ENCODE measurements at places on chromosomes 7 and 10.

GRCh38 chr7:55515569-55516279, 56.6 kb downstream of the VOPP1 start:
- DNase-seq = peak; percentile 80

DNA sequence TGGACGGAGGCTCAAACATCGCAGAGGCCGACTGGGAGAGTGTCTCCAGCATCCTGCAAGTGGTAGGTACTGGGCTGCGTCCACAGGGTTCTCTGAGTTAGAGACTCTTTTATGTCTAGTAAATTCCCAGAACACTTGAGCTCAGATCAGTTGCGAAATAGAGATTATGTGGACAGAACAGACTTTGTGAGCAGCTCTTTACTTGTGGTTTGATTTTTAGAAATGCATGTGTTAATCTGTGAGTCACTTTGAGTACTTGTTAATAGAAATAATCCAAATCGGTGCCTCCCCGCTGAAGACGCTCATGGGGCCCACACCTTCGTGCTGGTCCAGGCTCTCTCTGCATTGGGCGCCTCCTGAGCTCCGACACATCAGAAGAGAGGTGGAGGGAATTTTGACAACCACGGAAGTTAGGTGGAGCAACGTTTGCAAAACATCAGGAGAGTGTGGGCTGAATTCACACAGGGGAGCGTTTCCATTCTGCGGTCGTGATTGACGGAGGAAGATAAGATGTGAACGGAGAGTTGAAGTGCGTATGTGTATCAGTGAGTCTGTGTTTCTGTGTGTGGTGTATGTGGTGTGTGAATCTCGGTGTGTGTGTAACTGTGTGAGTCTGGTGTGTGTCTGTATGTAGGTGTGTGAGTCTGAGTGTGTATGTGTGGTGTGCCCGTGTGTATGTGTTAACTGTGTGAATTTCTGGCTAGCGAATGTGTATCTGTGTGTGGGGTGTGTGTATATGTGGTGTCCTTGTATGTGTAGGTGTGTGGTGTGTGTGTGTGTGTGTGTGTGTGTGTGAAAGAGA, 32.1 kb downstream of the PFKP start:
- DNase-seq = no peak

DNA sequence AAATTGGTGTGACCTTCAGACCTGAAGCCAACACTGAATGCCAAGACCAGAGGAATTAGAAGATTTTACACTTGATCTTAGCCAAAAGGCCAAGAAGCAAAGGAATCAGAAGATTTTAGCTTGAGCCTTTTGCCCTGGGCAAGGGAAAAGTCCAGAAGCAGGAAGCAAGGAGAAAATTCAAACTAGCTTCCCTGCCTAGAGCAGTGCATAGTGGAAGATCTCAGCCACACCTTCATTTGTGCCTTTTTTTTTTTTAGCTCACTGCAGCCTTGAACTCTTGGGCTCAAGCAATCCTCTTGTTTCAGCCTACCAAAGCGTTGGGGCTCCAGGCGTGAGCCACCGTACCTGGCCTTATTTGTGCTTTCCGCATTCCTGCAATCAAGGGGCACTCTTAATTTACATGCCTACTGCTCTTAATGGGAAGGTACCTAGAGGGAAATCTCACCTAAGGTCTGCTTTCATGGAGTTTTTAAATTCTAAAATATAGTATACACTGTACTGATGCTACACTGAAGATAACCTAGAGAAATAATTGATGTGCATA, 8.3 kb upstream of the PIP4K2A start:
- no peak for DNase-seq

- no peak for DNase-seq
Measured at GRCh38 chr7:11243739-11244138, 270.1 kb downstream of the PHF14 start.

DNA sequence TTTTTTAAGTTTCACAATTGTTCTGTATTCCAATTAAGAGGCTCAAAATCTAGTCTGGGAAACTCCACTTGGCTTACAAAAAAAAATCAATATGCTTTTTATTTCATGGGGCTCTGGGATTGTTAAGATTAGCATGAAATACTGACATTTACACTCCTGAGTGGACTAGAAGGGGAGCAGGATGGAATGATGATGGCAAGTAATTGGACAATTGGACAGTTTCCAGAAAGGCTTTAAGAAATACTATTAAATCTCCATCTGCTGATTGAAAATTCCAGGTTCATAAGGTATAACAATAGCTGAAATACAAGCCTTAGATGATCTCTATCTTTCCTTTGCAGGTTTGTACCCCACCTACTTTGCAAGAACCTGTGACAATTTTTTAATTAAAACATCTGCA, 184.4 kb downstream of the LRRTM3 start:
- DNase-seq = no peak

GRCh38 chr7:100053215-100053614, 3.6 kb downstream of the ZSCAN21 start:
- DNase-seq = peak; percentile 60

DNA sequence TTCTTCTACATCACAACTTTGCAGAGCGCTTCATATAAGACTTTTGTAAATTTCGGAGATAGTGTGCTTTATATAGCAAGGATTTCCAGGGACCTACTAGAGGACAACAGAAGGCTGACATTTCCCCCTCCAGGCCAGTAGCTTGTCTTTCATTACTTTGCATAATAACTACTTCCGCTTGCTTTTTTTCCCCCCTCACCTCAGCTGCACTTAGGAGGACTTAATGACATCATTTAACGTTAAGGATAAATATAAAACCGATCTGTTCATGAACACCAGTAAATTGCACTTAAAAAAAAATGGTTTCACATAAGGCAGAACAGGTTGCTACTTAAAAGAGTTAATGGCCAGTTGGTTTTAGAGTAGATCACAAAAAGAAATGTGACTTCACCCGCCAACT, 172.3 kb downstream of the AUTS2 start:
- no peak for DNase-seq

DNA sequence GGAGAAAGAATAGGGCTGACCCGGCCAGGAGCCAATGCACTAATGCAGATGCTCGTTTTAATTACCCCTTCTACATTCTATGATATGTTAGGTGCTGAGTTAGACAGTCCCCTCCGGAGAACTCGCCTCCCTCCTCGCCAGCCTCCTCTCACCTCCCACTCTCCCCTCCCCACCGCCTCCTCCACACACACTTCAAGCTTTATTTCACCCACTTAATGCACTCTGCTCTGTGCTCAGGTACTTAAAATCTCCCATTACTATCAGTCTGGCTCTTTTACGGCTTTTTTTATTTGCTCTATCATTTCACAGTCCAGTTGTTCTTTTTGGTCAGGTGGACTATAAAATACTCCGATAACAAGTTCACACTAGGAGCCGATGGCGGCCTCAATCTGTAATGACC, 231.6 kb downstream of the TEX36 start:
- no peak for DNase-seq

DNA sequence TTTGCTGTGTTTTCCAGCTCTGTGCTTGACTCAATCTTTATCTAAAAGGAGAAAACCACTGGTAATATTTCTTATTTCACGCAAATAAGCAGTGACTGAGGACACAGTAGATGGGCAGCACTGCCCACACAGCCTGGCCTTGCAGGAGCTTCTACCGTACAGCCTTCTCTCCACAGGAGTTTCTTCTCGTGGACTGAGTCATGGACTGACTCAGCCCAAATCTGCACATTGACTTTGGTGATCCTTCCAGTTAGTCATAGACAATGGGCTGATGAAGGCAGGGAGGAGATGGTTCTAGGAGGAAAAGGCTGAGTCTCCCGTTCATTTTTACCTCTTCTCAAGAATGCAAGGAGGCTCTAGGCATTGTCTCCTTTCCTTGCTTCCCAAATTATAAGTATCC, 200.7 kb downstream of the RAPGEF5 start:
- no peak for DNase-seq

DNA sequence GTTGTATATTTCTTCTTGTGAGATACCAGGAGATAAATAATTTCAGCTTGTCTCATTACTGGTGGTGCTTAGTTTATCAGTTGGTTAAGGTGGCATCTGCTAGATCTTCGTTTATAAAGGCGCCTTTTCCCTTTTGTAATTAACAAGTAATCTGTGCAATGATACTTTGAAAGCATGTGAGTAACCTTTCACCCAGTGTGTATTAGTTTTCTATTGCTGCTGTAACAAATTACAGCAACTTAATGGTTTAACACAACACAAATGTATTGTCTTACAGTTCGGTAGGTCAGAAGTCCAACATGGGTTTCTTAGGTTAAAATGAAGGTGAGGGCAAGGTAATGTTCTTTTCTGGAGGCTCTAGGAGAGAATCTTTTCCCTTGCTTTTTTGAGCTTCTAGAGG, 30.5 kb downstream of the KAT6B start:
- no peak for DNase-seq

DNA sequence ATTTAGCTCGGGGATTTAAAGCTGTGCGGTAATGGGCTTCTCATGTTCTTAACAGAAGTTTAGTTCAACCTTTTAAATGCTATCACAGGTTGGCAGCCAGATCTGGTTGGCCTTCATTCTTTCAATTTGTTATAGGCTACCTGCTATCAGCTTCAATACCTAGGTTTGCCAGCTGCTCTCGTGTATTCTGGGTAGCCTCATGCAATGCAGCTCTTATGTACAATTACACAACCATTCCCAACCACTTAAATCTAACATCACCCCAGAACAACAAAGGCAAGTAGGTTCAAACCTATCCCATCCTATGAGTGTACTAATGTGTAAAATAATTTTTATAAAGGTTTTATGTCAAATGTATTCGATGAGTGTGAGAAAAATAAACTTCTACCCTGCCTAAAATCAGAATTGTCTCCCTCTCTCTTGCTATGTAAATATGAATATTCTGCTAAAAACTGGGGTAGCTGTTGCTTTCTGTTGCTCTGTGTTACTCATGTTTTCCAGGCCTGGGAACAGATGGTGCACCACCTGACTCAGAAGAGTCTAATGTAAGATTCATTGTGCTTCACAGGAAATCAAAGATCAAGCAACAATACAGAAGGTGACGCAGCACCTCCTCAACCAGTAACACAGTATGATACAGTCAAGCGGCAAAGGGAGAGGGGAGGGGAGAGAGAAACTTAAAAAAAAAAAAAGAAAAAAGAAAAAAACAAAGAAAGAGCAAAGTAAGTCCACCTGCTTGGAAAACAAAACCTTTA, 188.6 kb downstream of the ETV1 start:
- DNase-seq = no peak

- no peak for DNase-seq
Measured at GRCh38 chr7:70975754-70976153, 156.2 kb upstream of the GALNT17 start.

DNA sequence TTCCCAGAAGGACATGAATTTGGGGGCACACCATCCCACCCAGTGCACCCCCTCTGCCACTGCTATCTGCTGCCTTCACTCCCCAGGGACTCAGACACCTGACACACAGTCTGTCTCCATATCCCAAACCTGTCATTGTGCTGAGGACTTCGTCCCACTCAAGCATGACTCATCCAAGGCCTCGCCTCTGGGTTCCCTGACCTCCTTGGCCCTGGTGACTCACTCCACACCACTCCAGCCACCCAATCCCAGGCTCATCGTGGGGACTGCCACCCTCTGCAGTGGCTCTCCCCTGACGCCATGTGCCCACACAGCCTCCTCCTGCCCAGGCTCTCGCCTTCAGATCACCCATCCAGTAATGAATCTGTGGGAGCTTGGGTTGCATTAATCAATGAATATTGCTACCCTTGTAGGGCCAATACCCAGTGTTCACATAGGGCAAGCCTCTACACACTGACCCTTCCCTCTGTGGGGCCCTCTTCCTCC, 6.6 kb upstream of the INSIG1 start:
- no peak for DNase-seq

DNA sequence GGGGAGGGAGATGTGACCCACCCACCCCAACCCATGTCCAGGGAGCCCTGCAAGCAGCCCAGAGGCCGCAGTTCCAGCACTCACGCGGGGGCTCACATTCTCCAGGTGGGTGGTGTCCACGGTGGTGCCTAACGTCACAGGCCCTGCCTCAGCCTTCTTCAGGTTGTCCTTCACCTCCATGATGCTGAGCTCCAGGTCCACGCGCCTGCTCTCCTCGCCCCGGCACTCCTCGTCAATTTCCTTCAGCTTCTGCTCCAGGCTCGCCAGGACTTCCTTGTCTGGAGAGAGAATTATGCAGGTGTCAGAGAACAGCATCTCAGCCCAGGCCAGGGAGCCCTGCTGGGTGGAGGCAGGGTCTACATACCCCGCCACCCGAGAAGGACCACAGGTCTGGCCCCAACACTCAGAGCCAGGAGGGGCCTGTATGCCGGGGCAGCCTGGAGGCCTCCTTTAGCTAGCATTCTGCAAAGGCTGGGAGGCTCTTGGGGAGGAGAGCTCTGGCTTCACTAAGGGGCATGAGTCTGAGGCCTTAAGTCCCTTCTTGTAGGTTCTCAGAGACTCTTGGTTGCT, 58.2 kb downstream of the VWA2 start:
- DNase-seq = no peak

DNA sequence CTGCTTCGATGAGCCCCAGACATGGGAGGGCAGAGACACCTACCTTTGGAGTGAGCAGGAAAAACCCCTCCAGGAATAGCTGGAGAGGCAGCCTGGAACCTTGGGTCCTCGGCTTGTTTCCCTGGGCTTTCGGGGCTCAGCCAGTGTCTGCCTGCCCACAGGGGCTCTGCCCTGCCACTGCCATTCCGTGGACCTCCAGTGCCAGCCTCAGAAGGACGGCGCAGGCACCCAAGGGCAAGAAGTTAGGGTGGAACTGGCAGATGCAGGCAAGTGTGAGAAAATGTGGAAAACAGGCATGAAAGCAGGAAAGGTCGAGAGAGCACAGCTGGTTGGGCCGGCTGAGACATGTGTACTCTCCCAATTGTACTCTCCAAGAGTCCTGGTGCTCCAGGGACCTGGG, 281.5 kb downstream of the GRID1 start:
- no peak for DNase-seq

- DNase-seq = no peak
Measured at GRCh38 chr7:53473371-53473770, 437.9 kb downstream of the POM121L12 start.

DNA sequence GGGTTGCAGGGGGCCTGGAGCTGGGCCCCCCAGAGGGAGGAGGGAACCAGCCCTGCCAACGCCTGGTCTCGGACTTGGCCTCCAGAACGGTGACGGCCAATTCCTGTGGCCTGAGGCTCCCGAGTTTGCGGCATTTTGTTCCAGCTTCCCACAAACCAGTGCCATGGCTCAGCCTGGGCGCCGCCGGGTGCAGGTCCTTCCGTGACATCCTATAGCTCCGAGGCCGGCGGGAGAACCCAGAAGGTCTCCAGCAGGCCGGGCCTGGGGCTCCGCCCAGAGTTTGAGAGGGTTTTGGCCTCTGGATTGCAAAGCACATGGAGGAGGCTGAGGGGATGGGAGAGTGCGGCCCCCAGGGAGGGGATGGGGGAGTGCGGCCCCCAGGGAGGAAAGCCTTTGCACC, 92.6 kb downstream of the UNCX start:
- no peak for DNase-seq

DNA sequence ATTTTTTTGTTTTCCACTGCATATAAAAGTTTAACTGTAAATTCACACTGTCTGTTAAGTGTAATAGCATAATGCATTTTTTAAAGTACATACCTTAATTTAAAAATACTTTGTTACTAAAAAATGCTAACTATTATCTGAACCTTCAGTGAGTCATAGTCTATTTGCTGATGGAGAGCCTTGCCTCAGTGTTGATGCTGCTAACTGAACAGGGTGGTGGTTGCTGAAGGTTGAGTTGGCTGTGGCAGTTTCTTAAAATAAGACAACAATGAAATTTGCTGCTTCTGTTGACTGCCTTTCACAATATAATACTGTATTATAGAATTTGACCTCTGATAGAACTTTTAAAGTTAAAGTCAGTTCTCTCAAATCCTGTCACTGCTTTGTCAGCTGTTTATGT, 72.3 kb upstream of the GATAD1 start:
- no peak for DNase-seq
